EL (cell line): ENCODE measurements at places on chromosomes 12 and 14.

GRCh38 chr12:53492830-53493609, 6.2 kb downstream of the MAP3K12 start:
- peak; percentile 88 for DNase-seq

- DNase-seq: peak; percentile 16
Measured at GRCh38 chr14:75147423-75148071, 20.7 kb upstream of the NEK9 start.

- DNase-seq: no peak
Measured at GRCh38 chr12:89528434-89528833, 2.6 kb upstream of the POC1B start.

GRCh38 chr12:12158858-12159257, 88.1 kb downstream of the BCL2L14 start:
- no peak for DNase-seq

GRCh38 chr14:21537090-21537424, 10.9 kb upstream of the SALL2 start:
- DNase-seq: no peak

DNA sequence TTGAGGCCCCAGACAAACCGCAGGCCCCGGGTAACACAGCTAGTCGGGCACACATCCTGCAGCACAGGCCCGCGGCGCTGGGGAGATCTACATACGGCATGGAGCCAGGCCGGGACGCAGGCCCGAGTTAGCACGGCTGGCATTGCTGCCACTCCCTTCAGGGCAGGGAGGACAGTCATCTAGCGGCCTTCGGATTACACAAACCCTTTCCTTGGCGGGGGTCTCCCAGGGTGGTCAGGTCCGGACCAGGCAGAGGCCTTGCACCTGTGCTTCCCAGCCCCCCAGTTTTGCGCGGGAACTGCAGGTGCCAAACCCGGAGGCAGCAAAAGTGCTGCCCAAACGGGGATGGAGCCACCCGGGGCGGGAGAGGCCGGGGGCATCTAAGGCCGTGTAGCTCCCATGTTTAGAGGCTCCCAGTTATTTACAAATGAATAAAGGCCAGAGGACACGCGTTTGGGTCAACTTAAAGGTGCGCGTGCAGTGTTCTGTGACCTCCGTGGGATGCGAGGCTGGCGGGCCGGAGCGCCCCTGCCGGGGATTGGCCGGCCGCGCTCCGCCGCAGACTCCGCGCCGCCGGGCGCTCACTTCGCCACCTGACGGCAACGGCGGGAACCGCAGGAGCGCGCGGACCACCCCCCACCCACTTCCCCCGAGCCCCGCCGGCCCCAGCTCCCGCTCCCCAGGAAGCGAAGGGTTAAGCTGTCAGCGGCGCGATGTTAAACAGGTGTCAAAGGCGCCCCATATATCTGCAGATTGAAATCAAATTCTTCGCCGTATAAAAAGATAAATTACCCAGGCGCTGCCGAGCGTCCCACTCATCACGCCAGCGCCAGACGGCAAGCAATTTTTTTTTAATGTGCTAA, 18.1 kb downstream of the VSX2 start:
- DNase-seq: peak; percentile 32

GRCh38 chr14:67951529-67952135, 132.1 kb downstream of the RAD51B start:
- peak; percentile 37 for DNase-seq

GRCh38 chr12:47741340-47741703, 16.0 kb upstream of the ENDOU start:
- peak; percentile 44 for DNase-seq

DNA sequence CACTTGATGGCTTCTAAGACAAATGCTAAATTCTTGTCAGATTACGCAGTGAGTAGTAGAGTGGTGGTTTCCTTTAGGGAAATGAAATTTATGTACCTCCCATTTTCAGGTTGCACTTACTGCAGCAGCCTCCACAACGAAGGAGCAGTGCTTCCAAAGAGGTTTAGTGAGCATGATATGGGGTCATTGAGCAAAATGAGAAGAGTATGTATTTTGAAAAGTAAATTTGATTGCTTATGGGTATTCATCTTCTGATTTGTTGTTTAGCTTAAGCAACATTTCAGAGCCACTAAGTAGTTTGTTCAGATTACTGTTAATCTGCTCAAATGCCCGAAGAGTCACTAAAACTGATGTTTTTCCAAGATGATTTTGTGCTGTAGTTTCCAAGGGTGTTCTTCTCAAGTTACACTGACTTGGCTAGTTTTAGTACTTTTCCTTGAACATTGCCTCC, 493.6 kb downstream of the PCNX1 start:
- DNase-seq: peak; percentile 23

DNA sequence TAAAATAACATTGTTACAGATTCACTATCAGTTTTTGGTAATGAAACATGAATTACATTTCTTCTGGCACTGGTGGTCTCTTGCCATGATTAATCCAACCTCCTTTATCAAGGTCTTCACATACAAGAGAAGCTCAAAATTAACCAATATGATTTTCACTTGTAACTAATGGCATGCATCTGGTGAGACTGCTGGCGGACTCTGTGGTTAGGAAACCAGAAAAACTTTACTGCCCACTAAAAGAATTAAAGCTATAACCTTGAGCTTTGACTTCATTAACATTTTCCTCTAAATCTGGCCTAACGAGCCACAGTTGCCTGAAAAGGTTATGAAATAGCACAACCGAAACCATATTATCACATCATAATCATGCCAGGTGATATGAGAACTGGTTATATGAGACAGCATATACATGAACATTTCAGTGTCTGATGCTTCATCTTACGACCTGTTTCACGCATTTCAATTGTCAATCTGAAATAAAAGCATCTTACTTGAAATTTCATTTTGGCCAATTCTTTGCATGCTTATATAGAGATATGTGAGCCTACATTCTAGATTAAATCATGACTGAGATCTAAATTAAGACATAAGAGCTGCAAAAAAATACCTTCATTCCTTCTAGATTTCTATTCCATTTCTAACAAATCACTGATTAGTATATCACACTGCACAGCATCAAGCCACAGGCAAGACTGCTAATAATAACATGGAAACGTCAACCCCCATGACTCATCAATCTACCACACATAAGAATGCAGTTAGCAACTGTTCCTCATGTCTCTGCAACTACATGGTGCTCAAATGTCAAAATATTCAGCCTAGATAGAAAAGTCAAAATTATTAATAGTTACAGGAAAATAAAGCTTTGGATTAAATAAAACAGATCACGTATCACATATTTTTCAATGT, 89.3 kb downstream of the OSBPL8 start:
- peak; percentile 90 for DNase-seq

GRCh38 chr14:52735921-52736489, 6.0 kb downstream of the STYX start:
- DNase-seq: no peak

DNA sequence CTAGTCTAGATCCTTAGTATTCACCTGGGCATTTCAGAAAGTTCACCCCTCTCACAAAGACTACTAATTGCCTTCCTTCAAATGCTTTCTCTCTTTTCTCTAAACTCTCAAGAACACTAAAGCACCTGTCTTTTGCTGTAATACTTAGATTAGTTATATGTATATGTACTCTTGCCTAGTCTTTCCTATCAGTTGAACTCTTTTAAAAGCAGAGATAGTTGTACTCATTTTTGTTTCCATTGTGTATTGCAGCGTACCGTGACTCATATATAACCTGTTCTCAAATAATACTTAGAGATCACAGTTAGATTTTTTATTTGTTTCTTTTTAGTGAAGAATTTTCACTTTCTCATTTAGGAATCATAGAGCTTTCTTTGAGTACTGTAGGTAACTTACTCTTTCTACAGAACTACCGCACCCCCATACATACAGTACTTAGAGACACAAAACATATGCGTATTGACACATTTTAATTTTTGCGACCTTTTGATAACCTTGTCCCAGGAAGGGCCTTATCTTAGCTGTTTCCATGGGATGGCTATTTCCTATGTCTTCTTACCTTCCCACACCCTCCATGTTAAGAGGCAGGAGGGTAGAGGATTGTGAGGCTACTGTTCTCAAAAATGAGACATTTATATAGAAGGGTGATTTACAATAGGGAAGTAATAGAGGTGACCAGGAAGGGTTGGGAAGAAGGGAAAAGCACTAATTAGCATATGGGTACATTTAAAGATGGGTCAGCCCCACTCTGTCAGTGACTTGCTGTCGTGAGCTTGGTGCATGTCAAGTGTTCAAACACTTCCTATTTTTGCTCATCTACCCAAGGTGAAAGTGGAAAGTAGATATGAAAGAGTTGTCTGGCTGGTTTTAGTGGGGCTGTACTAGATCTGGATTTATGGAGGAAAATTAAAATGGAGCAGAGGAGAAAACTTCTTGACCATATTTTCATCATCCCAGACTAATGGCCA, 74.3 kb downstream of the PLEKHA5 start:
- no peak for DNase-seq

DNA sequence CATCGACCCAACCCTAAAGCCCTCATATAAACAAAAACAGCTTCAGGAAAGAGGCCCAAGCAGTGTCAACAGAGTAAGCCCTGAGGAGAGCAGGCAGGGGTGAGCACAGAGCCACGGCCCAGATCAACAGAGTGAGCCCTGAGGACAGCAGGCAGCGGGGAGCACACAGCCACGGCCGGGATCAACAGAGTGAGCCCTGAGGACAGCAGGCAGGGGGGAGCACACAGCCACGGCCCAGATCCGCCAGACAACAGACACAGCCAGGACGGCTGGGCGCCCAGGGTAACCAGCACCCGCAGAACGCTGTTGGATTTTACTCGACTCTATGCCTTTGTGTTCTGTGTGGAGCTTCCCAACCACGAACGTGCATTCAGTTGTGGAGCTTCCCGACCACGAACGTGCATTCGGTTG, 15.0 kb downstream of the CCDC85C start:
- DNase-seq: no peak

DNA sequence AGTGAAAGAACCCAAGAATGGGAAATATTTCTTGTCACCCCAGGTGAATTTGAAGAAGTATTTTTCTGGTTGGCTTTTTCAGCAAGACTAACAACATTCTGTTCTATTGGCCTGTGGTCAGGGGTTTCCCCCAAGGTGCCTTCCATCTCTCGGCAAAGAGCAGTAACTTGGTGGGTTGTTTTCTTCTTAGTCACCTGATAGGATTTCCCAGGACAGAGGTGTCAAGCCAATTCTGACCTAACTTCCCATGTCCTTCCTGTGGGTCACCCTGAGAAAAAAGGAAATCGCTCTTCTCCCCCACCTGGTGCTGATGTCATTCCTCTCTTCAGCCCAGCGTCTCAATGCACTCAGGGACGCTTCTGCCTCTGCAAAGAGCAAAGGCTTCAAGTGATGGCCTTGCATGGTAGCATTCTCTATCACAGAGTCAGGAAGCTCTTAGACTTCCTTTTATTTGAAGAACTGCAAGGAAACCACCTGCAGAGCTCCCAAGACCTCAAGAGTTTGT, 16.1 kb upstream of the IFNG start:
- DNase-seq: no peak

- DNase-seq: no peak
Measured at GRCh38 chr14:86766469-86766868, 1226.5 kb downstream of the GALC start.

- DNase-seq: no peak
Measured at GRCh38 chr14:102630405-102630804, 38.0 kb downstream of the RCOR1 start.

- no peak for DNase-seq
Measured at GRCh38 chr12:48938805-48939204, 13.5 kb upstream of the FKBP11 start.

GRCh38 chr14:52117111-52117832, 48.4 kb upstream of the NID2 start:
- DNase-seq: peak; percentile 69

GRCh38 chr12:119949594-119949993, 39.4 kb upstream of the BICDL1 start:
- no peak for DNase-seq

DNA sequence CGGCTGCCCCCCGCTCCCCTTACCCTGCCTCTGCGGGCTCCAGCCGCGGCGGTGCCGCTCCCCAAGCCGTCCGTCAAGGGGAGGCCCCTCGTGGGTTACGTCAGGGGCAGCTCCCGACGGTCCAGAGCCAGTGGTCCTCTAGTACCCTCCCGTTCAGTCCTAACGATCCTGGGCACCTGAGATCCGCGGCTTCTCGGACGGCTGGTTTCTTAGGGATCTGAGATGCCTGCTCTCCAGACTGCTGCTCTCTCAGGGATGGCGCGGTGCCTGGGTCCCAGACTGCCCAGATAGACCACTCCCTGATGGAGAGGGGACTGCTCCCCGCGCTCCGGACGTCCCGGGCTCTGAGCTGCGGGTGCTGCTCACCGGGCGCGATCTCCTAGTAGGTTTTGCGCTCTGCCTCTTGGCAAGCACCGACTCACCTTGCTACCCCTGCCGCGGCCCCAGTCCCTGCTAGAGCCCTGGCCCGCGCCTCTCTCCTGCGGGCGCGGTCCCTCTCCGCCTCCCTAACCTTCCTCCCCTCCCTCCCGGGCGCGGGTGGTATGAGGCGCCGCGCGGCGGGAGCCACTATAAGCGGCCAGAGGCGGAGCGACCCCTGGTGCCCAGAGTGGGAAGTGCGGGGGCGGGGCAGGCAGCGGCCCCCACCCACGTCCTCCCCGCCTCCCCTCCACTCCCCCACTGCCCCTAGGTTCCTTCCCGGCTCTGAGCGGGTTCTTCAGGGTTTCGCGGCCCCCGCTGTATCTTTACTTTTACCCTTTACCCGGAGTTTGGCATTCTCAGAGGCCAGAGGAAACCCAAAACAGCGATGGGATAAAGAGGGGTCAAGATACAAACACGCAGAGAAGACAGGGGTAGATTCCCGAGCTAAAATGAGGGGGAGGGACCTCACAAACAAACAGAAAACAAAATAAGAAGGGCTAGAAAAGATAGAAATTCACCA, at the start of gene C1QL4:
TSS of gene C1QL4 (minus strand) at position 544 of the 940 bp plus-strand sequence. CDS start 711 bp downstream, outside the sequence.
- DNase-seq: peak; percentile 79

- DNase-seq: no peak
Measured at GRCh38 chr14:88044444-88044758, 39.5 kb downstream of the GPR65 start.

- no peak for DNase-seq
Measured at GRCh38 chr12:11686120-11686519, 36.6 kb downstream of the ETV6 start.

GRCh38 chr12:51855586-51856428, 7.3 kb upstream of the FIGNL2 start:
- peak; percentile 30 for DNase-seq

DNA sequence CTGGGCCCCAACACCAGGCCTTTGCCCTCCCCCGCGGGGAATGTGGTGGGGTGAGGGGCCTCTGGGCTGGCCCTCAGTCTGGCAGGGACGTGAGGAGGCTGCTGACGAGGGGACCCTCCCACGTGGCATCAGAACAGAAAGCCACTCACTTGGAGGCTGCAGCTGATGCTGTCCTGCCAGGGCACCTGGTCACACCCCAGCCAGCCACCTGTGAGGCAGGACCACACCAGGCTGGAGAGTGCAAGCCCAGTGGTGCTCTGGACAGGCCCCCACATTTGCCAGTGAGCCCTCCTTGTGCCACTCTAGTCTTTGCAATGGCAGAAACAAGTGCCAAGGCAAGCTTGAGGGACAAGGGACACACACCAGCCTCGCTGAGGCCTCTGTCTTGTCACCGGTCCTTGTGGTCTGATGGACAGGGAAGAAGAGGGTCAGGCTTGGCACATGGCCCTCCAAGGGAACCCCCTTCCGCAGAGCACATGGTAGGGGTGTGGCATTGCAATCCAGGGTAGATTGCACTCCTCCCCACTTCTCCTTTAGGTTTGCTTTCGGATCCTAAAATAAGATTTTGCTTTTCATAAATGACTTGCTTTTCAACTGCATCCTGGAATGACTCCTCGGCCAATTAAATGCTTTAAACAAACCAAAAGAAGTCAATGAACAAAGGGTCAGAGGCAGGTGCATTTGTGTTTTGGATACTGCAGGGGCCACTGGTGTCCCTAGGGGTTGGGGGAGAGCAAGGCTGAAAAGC, 53.7 kb downstream of the CCDC88C start:
- DNase-seq: no peak

- DNase-seq: no peak
Measured at GRCh38 chr12:107263980-107264379, 170.6 kb upstream of the CRY1 start.
